ENCODE measurements at places on chromosomes 1 and 21.
A peak's percentile ranks its signal among the peaks of the same experiment; 100 is the strongest.

- DNase-seq = no peak
Observed at GRCh38 chr1:225899044-225899925, 10.3 kb upstream of the LEFTY1 start.

DNA sequence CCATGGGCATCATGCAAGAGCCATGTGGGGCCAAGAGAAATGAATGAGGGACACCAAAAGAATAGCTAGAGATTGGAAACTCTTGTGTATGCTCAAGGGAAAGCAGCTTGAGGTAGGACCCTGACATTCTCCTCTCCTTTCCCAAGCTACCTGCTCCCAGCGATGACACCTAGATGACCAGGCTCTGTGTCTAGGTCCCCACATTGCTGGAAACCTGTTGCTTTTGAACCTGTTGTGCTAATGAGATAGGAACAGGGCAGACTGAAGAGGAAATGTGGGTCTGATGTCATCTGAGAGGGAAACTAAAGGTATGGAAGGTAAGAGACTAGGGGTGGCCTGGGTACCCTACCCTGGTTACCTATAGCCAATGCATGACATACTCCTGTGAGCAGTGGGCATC, 1.8 kb downstream of the FMOD start:
- DNase-seq = no peak

- DNase-seq = no peak
Observed at GRCh38 chr21:17789069-17789468, 30.1 kb downstream of the C21orf91 start.

DNA sequence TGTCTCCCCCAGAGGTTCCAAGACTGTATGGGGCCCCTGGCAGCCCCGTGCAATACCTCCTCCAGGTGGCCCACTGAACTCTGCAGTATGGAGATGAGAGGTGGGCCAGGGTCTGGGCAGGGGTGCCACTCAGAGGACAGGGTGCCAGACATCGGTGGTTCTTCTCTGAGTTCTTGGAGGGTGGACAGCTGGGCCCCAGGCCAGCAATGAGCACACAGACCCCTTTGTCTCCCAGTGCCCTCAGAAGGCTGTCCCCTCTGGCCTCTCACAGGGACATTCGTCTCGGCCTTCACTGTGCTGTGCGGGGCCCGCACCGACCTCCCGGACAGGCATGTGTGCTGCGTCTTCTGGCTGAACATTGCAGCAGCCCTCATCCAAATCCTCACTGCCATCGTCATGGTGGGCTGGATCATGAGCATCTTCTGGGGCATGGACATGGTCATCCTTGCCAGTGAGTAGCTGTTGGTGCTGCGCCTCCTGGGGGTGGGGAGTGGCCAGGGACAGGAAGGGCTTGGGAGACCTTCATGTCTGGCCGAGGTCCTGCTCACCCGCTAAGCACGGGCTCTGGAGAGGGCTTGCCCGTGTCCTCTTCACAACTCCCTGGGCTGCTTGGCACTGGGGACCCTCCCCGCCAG, 48.1 kb downstream of the STUM start:
- DNase-seq = no peak

GRCh38 chr1:180973369-180973768, 49.3 kb downstream of the STX6 start:
- DNase-seq = no peak

- DNase-seq = no peak
Observed at GRCh38 chr1:50497007-50497406, 73.8 kb upstream of the DMRTA2 start.

- DNase-seq = no peak
Observed at GRCh38 chr1:110348050-110348449, 8.9 kb downstream of the RBM15 start.

DNA sequence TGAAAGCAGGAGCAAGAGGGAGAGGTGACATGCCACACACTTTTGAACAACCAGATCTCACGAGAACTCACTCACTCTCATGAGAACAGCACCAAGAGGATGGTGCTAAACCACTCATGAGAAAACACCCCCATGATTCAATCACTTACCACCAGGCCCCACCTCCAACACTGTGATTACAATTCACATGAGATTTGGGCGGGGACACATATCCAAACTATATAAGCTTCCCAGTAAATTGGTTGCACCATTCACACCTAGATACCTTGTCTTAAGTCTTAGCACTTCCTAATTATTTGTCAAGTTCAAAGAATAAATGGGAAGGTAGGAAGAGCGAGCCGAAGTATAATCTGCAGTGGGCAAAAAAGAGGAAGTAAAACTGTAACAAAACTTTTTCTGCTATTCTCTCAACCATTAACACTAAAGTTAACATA, 34.3 kb downstream of the AMY1C start:
- no peak for DNase-seq

DNA sequence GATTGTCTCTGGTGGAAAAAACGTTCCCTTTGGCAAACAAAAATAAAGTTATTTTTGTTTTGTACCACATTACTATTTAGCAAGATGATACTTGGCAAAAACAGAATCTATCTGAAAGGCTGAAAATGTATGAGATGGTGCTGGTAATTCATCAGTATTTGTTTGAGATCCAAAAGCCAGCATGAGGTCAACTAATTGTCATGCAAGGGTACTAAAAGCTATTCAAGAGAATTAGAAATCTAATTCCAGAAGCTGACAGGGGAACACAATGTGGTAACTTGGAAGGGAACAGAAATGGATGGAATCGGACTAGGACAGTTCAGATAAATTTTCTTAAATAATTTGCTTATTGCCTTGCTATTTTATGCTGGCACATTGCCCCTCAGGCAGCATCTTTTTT, 263.8 kb downstream of the KCNT2 start:
- DNase-seq = no peak

DNA sequence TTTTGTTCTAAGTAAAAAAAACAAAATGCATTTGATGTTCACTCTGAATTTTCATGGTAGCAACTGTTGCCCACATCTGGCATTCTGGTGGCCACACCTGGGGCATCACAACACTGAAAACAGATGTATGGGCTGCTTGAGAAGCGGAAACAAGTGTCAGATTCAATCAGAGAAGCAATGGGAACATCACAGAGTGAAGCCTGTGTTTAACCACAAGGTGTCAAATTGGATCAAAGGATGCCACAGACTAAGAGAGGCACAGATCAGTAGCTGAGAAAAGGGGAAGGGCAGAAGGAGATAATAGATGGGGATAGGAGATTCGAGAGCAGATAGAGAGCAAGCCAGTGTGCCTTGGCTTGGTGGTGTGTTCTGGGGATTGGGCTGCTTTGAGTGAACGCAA, 49.8 kb upstream of the MTF2 start:
- DNase-seq = no peak

GRCh38 chr1:221200464-221200863, 321.2 kb downstream of the HLX start:
- no peak for DNase-seq

- DNase-seq = no peak
Observed at GRCh38 chr1:21867451-21867996, 55.5 kb downstream of the LDLRAD2 start.

DNA sequence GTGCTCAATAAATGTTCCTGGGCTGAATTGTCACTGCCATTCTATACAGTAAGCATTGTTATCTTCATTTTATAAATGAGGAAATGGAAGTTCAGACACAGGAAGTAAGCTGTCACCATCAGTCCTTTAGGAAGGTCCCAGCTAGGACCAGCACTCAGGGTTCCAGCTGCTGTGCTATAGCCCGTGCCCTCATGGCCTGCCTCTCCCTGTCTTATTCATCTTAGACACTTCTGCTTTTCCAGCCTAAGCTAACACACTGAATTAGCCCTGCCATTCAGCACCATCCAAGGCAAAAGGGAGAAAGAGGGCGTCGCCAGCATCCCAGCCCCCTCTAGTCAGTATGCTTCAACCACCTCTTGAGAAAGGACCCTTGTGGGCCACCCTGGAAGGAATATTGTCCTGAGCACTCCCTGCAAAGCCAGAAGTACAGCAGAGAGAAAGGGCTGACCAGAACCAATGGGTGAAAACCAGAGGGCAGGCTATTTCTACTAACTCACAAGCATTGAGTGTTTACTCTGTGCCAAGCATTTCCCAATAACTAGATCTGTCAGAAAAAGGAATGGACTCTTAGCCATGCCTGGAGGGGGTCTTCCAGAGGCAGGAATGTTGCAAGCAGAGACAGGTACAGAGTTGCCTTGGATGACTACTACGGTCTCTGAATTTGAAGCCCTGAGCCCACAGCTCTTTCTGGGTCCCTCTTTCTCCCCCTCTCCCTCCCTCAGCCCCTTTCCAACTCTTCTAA, 77.9 kb upstream of the NFIA start:
- no peak for DNase-seq

DNA sequence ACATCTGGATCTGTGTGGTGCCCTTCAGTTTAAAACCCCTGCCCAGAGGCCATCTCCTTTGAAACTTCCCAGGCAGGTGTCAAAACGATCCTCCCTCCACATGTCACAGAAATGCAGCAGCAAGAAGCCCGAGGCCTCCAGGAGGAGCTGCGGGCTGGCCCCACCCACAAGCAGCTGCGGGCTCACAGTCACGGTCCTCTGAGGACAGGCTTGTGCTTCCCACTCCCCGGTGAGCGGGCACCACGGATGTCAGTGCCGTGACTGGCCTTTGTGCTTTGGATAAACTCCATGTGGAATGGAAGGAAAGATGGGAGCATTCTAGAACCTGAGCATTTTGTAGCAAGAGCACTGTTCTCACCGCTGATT, 65.8 kb downstream of the SIK1 start:
- DNase-seq = peak; percentile 38

DNA sequence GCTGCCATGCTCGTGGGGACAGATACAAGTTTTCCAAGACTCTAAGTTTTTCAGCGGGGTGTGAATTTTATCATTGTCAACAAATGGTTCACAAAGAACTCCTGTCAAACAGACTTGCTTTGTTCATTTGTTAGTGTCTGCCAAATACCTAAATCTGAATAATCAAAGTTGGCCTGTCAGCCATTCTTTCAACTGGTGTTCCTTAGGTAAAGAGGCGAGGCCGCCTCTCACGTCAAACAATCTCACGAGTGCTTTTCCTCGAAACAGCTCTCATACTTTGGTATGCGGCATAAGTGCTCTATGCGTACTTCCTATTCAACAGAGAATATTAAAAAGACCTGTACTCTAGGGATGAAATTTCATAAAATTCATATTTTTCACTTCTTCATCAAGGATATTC, 51.4 kb upstream of the KANK4 start:
- DNase-seq = no peak

GRCh38 chr21:24076179-24076578, 1531.1 kb downstream of the MRPL39 start:
- no peak for DNase-seq

All from nephron progenitor cell (in vitro differentiated cells).